IPS-NIHi11 (cell line): ENCODE measurements at places on chromosomes 6 and 20.

- no peak for DNase-seq
Measured at GRCh38 chr6:107447663-107448216, 11.6 kb downstream of the PDSS2 start.

DNA sequence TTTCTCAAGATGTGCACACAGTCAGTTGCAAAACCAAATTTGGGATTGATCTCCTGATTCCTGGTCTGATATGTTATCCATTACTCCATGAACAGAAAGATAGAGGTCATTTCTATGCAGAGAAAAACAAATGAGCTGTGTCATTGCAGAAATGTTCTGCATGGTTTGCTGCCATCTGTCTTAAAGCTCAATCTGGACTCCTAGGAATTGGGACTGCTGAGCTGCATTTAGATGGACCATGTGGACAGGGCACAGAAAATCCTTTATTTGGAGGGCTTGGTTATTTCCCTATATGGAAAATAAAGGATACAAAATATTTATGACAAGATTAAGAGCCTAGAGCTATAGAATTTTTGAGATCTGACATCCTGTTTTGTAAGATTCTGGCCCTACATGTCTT is 91.3 kb downstream of the ADGRB3 start:
- DNase-seq: no peak

GRCh38 chr6:113995634-113996033 is 24.7 kb upstream of the HDAC2 start:
- DNase-seq: peak; percentile 46

GRCh38 chr6:106206905-106207304 is 118.7 kb downstream of the ATG5 start:
- DNase-seq: no peak

- DNase-seq: no peak
Measured at GRCh38 chr6:8110117-8110721, 7.9 kb upstream of the EEF1E1 start.

GRCh38 chr20:51368461-51369211 is 173.9 kb downstream of the NFATC2 start:
- DNase-seq: no peak

GRCh38 chr6:163285691-163286090 is 128.8 kb upstream of the QKI start:
- DNase-seq: no peak

GRCh38 chr6:18393698-18394097 is 6.5 kb downstream of the RNF144B start:
- no peak for DNase-seq

- DNase-seq: no peak
Measured at GRCh38 chr20:54162378-54163009, 11.3 kb downstream of the CYP24A1 start.

DNA sequence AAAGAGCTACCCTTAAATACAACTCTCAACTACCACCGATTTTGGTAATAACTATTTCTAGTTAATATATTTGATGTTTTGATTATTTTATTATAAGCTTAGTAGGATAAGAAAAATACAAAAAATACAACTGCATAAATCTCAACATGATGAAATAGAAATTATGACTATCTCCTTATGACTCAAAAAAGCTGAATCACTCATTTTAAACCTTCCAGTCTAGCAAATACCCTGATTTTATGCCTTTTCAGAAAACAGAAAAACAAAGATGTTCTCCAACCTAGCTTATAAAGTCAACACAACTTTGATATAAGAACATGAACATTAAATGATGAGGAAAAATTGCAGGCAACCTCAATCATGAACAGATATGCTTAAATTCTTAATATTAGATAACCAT is 40.2 kb upstream of the DSE start:
- no peak for DNase-seq

DNA sequence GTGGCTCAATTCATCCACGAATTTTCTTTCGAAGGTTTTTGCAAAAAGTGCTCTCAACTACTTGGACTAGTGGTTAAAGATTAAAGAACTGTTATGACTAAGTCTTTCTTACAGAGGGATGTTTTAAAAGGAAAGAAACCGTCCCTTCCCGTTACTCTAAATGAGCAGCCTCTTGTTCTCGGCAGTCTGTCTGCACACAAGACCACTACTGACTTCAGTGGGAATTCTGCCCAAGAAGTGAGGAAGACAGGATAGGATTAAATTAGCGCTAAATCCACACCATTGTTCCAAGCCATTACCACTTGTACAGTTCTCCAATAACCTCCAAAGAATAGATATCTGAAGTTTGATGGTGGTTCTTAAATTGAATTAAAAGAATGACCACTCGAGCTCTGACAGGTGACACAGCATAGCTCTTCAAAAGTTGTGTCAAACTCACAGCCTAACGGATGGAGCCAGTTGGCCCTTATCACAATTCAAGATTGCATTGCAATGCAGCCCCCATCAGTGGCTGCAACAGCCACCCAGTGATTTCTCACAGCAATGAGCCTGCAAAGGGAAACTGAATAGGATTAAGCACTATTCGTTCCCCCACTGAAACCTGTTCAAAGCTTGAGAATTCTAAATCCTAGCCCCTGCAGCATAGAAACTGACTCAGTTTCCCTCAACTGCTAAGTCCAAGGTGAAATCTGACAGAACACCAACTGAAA is 1.8 kb downstream of the EPB41L2 start:
- no peak for DNase-seq

GRCh38 chr20:36030149-36030548 is 61.8 kb downstream of the CNBD2 start:
- DNase-seq: no peak

DNA sequence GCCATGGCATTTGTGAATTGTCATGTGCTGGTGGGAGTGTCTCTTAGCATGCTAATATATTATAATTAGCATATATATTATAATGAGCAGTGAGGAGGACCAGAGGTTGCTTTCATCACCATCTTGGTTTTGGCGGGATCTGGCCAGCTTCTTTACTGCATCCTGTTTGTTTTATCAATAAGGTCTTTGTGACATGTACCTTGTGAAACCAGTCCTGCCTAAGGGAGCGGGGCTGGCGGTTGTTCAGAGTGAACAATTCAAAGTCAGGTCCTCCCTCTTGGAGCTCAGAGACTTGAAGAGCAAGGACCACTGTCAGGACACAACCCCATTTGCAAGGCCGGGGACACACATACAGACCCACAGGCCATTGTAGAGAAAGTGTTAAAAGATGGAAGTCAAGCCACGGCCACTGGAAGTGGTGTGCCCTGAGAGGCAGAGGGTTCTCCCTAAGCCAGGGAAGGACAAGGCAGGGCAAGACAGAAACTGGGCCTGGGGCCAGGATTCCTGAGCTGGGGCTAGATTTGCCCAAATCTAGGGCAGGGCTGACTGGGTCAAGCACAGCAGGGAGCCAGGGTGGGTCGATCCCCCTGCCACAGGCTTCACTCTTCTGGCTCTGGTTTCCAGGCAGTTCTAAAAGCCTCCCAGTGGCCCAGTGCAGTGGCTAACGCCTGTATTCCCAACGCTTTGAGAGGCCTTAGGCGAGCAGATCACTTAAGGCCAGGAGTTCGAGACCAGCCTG is 14.2 kb downstream of the SLC52A3 start:
- no peak for DNase-seq
